ENCODE measurements at places on chromosomes 1 and 21.

DNA sequence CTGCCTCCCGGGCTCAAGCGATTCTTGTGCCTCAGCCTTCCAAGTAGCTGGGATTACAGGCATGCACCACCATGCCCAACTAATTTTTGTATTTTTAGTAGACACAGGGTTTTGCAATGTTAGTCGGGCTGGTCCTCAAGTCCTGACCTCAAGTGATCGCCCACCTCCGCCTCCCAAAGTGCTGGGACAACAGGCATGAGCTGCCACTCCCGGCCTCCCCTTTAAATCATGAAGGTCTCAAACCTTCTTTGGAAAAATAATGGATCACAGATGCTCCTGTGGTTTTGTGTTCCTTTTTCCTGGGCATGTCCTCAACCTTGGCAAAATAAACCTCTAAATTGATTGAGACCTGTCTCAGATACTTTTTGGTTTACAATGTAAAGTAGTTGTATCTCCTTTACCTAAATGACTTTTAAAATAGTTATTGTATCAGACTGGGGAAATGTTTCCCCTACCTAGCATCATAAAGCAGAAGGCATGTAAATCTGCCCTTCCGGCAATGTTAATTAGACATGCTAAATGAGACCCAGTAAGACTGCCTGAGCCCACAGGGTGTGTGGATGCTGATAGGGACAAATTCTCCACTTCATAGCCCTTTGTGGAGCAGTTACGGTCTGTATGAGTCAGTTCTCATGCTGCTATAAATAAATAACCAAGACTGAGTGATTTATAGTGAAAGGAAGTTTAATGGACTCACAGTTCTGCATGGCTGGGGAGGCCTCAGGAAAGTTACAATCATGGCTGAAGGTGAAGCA lies 27.8 kb downstream of the CBR1 start:
- DNase-seq = peak; percentile 20

GRCh38 chr1:15808955-15809354 lies 1.5 kb upstream of the UQCRHL start:
- no peak for DNase-seq

- DNase-seq = no peak
Measured at GRCh38 chr21:36527317-36527716, 47.4 kb upstream of the CLDN14 start.

- no peak for DNase-seq
Measured at GRCh38 chr1:45979074-45979777, 153.2 kb downstream of the PIK3R3 start.

- no peak for DNase-seq
Measured at GRCh38 chr1:155809088-155809487, 47.9 kb downstream of the GON4L start.

- DNase-seq = peak; percentile 11
Measured at GRCh38 chr1:174040387-174040786, 18.2 kb upstream of the RC3H1 start.

- DNase-seq = peak; percentile 73
Measured at GRCh38 chr1:228275430-228276173, 67.8 kb downstream of the OBSCN start.

GRCh38 chr1:244762629-244763028 lies 72.8 kb upstream of the COX20 start:
- no peak for DNase-seq

DNA sequence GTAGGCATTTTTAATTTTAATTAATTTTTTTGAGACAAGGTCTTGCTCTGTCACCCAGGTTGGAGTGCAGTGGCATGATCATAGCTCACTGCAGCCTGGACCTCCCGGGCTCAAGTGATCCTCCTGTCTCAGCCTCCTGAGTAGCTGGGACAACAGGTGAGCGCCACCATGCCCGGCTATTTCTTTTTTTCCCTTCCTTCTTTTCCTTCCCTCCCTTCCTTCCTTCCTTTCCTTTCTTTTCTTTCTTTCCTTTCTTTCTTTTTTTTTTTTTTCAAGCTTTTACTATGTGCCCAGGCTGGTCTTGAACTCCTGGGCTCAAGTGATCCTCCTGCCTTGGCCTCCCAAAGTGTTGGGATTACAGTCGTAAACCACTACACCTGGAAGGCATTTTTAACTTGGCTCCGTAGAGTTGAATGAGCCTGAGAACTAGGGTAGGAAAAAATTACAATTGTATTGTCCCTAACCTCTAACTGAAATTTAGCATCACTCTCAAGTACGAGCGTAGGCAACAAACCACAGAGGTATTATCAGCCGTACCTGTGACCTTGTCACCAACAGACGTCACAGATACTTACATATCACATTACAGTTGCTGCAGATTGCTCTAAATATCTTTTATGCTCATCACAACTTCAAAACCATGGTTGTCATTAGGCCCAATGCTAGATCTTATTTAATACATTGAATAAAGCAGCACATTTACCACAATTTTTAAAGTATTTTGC lies 8.0 kb downstream of the RUNX3 start:
- no peak for DNase-seq

- no peak for DNase-seq
Measured at GRCh38 chr1:155537193-155537592, 25.4 kb downstream of the ASH1L start.

GRCh38 chr1:47558601-47559593 lies 121.1 kb downstream of the FOXD2 start:
- no peak for DNase-seq

- no peak for DNase-seq
Measured at GRCh38 chr1:31657972-31658510, 13.4 kb upstream of the PEF1 start.

GRCh38 chr21:46411691-46412090 lies 47.0 kb upstream of the DIP2A start:
- DNase-seq = no peak

DNA sequence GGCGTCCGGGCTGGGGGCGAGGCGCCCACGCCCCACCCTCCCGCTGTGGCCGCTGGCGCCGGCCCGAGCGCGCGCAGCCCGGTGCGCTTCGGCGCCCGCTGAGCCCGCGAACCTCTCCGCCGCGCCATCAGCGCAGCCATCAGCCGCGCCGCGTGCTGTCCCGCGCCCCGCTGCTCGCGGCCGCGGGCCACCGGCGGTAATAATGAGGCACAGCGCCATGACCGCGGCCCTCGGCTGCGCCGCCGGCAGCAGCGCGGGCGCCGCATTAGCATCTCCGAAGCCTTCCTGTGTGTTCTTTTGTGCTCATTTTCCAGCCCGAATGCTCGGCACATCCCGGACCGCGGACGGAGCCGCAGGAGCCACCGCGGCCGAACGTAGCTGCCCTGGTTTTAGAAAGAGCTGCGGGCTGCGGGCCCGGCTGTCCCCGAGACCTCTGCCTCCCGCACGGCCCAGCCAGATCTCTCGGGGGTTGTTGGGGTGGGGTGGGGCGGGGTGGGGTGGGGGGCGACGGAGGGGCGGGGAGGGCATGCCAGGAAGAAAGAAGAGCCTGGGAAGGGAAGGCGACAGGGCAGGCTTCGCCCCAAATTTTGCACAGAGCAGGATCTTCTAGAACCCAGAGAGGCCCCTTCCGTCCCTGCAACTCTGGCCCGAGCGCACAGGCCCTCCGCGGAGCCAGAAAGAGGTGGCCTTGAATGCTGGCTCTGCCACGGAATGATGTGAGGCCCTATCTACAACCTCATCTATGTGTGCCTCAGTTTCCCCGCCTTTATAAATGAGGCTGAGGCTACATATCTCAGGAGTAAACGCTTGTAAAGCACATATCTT lies 55.3 kb downstream of the RRAGC start:
- no peak for DNase-seq

DNA sequence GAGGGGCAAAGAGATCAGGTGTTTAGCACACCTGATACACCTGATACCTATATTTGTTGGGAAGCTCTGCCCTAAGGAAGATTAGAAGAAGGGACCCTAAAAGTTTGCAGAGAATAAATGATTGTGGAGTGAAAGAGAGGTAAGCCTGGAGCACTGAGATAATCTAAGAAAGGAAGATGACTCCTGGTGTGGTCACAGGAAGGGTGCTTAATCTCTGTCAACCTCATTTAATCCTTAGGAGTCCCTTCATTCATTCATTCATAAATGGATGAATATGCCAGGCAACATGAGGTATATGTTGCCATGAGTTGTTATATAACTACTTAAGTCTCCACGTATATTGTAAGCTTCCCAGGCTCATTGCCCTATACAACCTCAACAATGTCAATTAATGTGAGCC lies 16.2 kb upstream of the MNDA start:
- no peak for DNase-seq

DNA sequence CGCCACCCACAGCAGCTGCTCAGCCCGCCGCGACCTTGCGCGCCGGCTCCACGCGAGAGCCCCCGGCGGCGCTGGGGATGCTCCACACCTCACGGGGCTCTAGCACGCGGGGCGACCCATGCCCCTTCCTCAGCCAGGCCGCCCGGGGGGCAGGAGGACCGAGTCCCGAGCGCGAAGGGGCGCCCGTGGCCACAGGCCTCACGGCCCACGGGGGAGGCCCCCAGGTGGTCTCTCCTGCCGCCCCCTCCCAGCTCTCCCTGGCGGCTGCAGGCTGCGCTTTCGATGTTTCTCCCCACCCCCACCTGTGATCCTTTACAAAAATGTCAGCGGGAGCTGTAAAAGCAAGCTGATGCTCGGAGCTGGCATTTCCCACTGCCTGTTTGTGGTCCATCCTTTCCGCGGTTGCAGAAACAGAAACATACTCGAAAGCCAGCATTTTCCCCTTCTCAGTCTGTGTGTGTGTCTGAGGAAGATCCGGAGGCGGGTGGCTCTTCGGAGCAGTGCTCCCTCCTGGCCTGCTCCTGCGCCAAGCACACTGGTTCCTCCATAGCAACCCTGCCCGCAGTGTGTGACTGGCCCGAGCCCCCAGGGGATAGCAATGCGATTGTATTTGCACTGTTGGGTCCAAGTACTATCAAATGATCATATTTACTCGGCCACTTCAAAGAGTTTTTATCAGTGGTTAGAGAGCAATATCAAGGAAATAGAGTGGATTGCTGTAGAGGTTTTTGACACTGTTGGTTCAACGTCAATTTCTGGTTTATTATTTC lies 2.1 kb downstream of the KIF26B start:
- no peak for DNase-seq

- no peak for DNase-seq
Measured at GRCh38 chr1:162712317-162713029, 78.0 kb upstream of the HSD17B7 start.

DNA sequence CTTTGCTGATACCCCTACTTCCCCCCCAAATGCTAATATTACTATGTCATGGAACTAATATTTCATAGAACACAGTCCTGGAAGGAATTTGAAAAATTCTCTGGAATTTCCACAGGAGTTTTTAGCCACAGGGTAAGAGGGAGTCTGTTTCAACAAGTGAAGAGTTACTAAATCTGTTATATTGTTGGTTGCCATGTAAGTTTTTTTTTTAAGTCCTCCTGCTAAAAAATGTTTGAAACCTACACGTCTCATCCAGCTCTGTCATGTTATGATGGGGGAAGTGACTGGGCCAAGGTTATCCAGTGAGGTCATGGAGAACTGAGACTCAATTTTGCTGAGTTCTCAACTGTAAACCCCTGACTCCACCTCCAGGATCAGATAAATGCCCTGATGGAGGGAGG lies 60.8 kb upstream of the USP24 start:
- peak; percentile 61 for DNase-seq

GRCh38 chr1:232328486-232329102 lies 301.3 kb downstream of the SIPA1L2 start:
- no peak for DNase-seq

GRCh38 chr1:230629511-230629910 lies 12.8 kb upstream of the COG2 start:
- DNase-seq = no peak

GRCh38 chr21:42746593-42747275 lies 93.3 kb downstream of the PDE9A start:
- peak; percentile 83 for DNase-seq

DNA sequence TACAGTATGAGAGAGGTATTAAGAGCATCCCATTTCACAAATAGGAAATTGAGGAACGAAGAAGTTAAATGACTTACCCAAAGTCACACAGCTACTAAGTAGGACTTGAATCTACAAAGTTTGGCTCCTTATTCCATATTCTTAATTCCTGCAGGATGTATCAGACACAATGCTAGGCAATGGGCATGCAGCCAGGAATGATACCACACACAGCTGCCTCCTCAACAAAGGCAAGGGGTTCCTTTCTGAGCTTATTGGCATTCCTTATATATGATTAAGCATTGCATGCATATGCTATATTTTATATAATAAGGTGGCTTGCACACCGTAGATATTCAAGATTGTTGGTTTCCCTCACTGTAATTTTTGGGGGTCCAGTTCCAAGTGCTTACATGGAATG lies 34.2 kb upstream of the JUN start:
- no peak for DNase-seq

DNA sequence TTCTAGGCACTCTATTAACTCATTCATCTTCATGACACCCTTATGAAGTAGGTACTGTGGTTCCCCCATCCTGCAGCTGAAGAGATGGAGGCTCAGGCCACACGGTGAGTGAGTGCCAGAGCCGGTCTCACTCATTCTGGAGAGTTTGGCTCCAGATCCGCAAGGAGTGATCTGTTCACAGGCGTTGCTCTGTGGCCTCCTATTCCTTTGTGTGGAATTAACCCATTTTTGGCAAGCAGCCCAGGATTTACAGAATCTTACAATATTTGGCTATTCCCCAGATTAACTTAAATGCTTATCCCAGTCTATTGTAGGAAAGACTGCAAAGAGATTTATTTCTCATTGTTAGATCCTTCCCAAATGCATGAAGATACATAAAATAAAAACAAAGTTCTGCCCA lies 29.6 kb downstream of the KIAA0040 start:
- DNase-seq = no peak

DNA sequence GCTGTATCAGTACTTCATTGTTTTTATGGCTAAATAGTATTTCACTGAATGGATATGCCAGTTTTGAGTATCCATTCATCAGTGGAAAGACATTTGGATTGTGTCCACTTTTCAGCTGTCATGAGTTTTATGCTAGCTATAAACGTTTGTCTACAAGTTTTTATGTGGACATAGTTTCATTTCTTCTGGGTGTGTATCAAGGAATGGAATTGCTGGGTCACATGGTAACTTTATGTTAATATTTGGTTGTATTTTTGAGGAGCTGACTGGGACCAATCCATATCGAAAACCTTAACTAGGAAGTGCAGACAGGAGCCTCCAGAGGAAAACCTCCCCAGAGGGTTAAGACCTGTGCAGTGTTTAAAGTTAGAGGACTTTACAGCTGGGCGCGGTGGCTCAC lies 31.8 kb upstream of the DISC1 start:
- DNase-seq = no peak

- no peak for DNase-seq
Measured at GRCh38 chr1:176854758-176855745, 309.5 kb downstream of the ASTN1 start.

DNA sequence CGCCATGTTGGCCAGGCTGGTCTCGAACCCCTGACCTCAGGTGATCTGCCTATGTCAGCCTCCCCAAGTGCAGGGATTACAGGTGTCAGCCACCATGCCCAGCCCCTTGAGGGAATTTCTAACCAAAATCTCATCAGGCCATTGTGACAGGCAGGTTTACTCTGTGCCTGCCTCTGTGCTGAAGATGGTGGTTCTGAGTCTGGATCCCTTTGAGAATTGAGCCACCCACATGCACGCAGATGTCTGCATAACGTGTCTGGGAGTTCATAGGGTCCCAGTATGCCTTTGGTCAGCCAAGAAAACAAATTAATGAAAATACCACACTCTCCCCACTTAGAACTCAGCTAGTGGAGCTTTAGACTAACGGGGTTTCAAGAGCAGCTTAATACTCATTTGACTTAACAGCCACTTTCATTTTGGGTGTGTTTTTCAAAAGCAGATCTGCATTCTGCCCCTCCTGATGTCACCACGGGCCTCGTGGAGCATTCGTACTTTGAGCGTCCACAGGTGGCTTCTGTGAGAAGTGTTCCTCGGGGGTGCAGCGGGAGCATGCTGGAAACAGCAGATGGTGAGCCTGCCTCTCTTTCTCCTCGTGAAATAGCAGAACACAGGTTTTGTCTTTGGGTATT lies 45.3 kb downstream of the DIP2A start:
- no peak for DNase-seq

GRCh38 chr1:22884806-22885530 lies 87.7 kb downstream of the LACTBL1 start:
- peak; percentile 14 for DNase-seq
